ENCODE measurements at places on chromosomes 6 and 20.

DNA sequence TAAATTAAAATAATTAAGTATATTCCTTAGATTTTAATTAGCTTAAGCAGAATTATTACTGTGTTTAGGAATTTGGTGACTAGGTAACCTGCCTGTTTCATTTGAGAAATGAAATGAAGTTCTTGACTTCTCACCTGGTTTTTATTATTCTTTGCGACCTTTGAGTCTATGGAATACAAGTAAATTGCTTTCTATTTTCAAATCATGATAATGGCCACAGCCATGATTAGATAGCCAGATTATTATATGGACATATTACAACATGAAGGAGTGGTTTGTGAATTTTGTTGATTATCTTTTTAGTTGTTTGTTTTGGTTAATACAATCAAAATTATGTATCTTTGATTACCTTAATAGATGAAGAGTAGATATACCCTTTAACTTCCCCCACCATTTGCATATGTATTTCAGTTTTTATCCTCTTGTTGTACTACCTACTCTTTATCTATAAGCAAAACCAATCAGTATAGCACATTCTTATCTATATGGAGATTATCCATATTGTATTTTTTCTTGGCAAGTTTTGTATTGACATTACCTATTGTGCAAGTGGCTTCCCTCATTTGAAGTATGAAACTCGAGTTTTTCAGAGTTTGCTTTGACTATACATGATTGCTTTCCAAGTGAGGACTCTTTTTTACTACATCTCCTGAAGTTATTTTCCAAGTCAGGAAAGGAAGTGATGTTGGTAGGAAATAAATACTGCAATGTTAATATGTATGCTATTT lies 47.9 kb downstream of the CD2AP start:
- DNase-seq, result no peak

- DNase-seq, result no peak
Measured at GRCh38 chr6:36139431-36139830, 9.1 kb downstream of the MAPK13 start.

DNA sequence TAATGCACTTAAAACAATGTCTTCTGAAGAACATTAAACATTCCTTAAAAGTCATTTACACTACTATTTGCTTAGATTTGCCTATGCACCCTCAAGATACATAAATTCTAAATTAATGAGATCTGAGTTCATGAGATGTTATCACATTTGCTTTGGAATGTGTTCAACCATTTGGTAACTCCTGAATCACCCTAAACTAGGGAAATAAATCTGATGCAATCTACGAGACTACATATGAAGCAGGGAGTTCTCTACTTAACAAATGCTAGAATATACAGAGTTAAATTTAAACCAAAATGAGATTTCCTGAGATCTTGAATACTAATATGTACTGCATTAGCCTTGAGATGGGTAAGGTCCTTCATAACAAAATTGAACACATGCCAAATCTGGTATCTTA lies 170.1 kb downstream of the CLIC5 start:
- no peak for DNase-seq

GRCh38 chr6:37693079-37693478 lies 4.6 kb downstream of the MDGA1 start:
- DNase-seq, result no peak

DNA sequence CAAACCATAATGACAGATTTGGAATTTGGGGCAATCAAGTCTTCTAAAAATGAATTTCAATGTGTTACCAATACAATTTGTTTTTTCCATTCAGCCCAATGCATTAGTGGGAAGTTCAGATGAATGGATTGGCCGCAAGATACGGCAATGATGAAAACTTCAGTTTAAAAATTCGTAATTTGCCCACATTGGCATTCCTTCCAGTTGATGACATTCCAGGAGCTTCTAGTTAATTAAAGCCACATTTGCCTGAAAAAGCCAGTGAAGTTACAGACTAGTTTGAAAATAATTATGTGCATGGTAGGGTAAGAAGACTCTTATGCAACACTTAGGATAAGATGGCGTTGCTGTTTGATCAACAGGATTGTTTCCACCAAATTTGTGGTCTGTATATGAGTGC lies 46.2 kb downstream of the NHLRC1 start:
- DNase-seq, result no peak
